Renal cortex interstitium (tissue), 15 donors: ENCODE measurements at places on chromosomes 5 and 9. TPM values are rescaled to one million over a fixed set of nuclear protein-coding genes. Genes with fewer than 3 reads are reported as not detected.

The MEIKIN gene
- not detected for polyA plus RNA-seq

The CAMK4 gene
- polyA plus RNA-seq, result 6.8 TPM

The BHMT2 gene
- 42.3 TPM for polyA plus RNA-seq

The ZBED3 gene
- 31.6 TPM for polyA plus RNA-seq

The LNPEP gene
- 25.1 TPM for polyA plus RNA-seq

GRCh38 chr9:106980551-106981101 is 117.7 kb downstream of the ZNF462 start:
- no peak for DNase-seq

DNA sequence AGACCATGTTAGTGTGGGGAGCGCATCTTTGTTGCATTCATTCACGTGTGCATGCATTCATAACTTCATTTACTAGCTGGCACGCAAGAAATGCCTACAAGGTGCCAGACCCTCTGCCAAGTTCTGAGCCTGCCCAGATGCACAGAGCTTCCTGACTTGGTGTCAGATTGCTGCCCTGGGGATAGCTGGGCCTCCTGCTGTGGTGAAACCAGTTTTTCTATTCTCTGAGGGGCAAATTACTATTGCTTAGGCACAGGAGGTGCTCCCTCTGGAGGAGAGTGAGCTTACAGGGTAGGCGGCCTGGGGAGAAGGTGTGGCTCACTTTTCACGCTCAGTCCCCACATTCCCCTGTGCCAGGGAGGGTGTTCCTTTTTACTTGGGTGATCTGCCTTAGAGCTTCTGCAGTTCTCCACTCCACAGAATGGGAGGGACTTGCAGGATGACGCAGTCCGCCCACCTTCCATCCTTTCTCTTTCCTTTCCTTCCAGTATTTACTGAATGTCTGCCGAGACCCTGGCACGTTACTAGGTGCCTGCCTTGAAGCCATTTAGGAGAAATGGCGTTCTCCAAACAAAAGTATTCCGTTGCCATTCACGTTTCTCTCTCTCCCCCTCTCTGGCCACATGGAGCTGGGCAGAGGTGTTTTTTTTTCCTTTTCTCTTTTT is 27.9 kb upstream of the CTNNA1 start:
- peak; percentile 45 for DNase-seq

DNA sequence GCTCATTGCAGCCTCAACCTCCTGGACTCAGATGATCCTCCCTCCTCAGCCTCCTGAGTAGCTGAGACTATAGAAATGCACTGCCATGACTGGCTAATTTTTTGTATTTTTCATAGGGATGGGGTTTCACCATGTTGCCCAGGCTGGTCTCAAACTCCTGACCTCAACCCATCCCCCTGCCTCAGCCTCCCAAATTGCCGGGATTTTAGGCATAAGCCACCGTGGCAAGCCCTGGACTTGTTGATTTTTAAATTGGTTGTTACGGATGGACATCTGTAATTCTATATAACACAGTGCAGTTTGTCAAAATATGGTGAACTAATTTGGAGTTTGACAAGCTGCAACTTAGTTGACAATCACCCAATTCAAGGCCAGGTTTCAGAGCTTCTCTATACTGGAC is 22.7 kb downstream of the SNX18 start:
- no peak for DNase-seq

DNA sequence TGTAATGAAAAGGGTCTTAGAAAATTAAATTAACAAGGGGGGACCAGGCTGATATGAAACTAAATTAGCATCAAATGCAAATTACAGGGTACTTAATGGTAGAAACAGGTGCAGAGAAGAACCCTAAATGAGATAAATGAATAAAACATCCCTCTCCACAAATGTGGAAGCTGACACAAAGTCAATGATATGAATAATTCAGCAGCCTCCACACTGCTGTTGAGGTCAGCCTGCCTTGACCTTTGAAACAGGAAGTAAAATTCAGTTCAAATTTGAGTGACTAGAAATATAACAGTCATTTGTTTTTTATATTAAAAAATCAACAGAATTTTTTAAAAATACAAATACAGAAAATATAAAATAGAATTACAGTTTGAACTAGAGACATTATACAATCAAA is 40.0 kb downstream of the EBF1 start:
- DNase-seq, result no peak

DNA sequence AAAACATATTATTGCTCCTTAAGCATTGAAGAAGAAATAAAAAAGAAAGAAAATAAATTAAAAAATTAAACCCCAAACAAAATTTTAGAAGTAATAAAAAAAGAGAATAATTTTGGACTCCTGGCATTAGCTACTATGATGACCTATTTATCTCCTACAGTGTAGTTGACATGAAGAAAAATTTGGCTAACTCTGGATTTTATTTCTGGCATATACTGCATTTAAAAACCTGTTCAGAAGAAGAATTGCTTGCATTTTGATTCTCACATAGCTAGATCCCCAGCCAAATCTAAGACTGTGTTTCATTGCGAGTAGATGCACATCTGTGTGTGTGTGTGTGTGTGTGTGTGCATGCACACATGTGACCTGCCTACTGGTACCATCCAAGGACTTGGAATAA is 30.1 kb upstream of the GABRG2 start:
- no peak for DNase-seq

DNA sequence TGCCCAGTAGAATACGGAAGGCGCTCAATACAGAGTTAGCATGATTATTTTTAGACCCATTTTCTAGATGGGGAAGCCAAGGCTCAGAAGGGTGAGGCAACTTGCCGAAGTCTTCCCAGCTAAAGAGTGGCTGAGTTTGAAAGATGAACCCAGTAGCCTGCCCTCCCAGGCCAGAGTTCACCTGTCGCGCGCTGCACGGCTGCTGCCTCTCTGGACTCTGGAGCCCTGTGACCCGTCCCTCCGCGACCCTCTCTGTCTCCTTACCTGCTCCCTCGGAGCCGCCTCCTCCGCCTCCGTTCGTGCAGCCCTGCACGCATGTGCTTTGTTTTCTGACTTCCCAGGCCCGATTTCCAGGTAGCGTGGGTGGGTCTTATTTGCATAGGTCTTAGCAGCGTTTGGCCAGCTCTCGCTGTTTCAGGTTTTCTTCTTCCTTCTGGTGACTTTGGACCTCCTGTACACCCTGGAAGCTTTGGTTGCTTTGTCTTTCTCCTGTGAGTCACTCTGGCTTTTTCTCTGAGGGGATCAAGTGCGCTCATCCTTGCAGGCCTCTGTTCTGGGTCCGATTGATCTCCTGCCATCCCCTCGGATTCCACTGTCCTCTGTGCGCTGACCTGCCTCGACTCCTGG is at the start of gene RNF183:
TSS of gene RNF183 (minus strand) at position 585 of the 627 bp plus-strand sequence. CDS start 5,192 bp downstream, outside the sequence.
- no peak for DNase-seq

GRCh38 chr5:150836703-150837102 is 9.6 kb upstream of the IRGM start:
- DNase-seq, result no peak

DNA sequence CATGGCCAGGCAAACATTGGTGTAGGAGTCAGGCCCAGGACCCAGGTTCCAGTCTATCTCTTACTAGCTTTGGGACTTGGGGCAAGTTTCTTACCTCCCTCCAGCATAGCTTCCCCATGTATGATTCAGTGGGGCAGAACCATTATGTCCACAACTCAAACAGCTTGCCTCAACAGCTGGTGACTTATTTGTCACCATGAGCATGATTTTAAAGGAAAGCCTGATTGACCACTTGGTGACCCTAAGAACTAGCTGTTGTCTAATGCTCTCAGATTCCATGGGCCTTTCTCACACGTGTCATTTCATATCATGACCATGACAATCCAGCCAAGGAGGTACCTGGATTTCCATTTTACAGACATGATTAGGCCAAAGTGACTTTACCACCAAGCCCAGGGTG is 126.4 kb downstream of the TTLL11 start:
- no peak for DNase-seq

GRCh38 chr5:160471761-160472160 is 50.1 kb downstream of the PTTG1 start:
- no peak for DNase-seq
